WTC11 (cell line): ENCODE measurements at places on chromosomes 6 and 20. TPM values are rescaled to one million over a fixed set of nuclear protein-coding genes. Genes with fewer than 3 reads are reported as not detected.

- DNase-seq = no peak
These were observed 10.6 kb upstream of the SAMD3 start for GRCh38 chr6:130233330-130233729.

DNA sequence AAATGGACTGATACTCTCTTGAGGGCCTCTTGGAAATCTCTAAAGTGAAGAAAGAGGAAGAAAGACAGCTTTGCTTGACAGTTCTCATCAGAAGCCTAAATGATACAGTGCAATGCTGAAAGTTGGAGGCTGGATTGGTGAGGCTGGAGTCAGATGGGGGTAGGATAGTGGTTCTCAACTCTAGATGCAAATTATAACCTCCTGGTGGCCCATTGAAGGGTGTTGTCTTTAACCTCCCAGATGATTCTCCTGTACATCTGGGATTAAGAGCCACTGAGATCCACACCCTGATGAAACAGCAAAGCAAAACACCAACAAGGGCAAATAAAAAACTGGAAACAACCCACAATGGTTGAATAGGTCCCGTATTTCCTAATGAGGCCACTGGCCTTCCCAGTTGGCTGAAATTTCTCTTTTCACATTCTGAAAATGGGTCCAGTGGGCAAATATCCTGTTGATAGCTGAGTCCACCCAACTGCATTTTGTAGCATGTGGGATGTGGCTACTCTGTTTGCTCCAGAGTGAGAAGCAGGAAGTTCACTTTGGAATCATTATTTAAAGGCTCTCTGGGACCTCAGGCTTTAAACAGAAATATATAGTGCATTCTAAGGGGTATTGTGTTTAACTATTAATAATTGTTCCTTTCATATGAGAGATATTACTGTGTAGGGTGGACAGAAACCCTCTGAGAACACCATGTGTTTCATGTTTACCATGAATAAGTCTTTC is 208.1 kb downstream of the SOX4 start:
- no peak for DNase-seq

- no peak for DNase-seq
These were observed 421.1 kb downstream of the QKI start for GRCh38 chr6:163835439-163836171.

- no peak for DNase-seq
These were observed 48.0 kb upstream of the SEC63 start for GRCh38 chr6:108005961-108006360.

ADGRF4 gene
- total RNA-seq = not detected in 3 replicates

- DNase-seq = no peak
These were observed 235.5 kb downstream of the BMP7 start for GRCh38 chr20:57030611-57031600.
